Stimulated activated CD8-positive, alpha-beta memory T cell treated with anti-CD3 and anti-CD28 coated beads, Interleukin-12 subunit alpha, Interleukin-12 subunit beta, amount 100 ng/mL, for 4 hours (primary cell): ENCODE measurements at places on chromosomes 1 and 21.

DNA sequence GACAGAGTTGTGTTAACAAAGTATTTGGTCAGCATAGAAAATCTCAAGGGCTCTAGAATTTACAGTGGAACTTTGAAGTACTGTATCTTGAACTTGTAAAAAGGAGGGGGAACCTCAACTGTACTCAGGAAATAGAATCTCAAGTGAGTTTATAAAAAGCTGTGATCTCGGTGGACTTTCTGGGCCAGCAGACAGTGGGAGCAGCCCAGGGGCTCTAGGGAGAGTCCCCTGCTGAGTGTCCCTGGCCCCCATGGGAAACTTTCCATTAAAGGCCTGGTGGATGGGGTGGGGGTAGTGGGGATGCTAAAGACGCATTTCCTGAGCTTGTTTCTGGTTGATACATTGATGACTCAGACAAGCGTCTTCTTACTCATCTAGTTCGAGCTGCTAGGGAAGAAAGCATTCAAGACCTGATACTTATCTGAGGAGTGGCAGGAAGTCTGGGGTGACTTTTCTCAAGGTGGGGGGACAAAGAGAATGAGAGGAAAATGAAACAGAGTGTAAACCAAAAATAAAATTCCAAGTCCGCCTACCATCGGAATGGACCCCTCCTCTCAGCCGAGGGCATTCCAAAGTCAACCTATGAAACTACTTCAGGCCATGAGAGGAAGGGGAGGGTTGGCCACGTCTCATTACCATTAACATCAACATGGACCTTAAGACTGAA lies 65.5 kb downstream of the NID1 start:
- DNase-seq = peak; percentile 42

GRCh38 chr1:183993132-183993531 lies 44.4 kb downstream of the COLGALT2 start:
- no peak for DNase-seq

- DNase-seq = no peak
Measured at GRCh38 chr1:116346943-116347673, 25.9 kb upstream of the ATP1A1 start.

- DNase-seq = no peak
Measured at GRCh38 chr1:245649666-245650065, 494.9 kb downstream of the KIF26B start.

GRCh38 chr1:40706626-40707025 lies 15.1 kb downstream of the NFYC start:
- no peak for DNase-seq

GRCh38 chr1:43147625-43148327 lies 24.3 kb downstream of the EBNA1BP2 start:
- DNase-seq = no peak

- no peak for DNase-seq
Measured at GRCh38 chr1:172345077-172345476, 75.4 kb upstream of the C1orf105 start.

DNA sequence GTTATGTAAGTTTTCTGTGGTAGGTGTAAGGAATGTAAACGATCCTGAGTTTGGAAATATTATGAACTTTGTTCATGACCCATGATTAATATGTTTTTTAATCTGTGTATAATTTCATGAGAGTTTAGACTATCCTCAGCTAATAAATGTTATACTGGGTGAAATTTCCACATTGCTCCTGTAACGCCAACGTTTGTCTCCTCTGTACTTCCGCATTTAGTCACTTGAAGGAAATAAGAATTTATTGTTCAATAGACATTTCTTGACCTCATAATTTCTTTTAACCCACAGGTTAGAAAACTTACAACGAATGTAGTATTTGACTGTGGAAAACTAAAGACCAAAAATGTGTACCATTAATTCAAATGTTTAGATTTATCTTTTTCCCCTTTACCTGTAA lies 876 bp downstream of the KCNJ15 start:
- no peak for DNase-seq

GRCh38 chr1:245683676-245684075 lies 528.9 kb downstream of the KIF26B start:
- no peak for DNase-seq

GRCh38 chr1:46689897-46690296 lies 18.2 kb downstream of the TEX38 start:
- no peak for DNase-seq

- no peak for DNase-seq
Measured at GRCh38 chr1:29238620-29239002, 2.3 kb downstream of the PTPRU start.

DNA sequence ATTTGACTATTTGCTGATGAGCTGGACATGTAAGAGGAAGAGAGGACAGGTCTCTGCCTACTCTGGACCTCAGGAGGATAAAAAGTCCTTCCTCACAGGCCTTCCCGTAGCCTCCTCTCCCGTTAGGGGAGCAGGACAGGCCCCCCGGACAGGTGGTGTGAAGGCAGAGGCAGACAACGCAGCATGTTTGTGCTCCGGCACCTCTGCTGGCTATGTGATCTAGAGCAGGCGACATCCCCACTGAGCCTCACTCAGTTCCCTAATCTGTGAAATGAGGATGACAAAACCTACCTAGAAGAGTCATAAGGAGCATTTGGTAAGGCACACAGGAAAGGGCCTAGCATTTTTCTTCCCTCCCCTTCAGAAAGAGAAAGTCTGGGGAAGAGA lies 34.8 kb downstream of the KIAA1614 start:
- DNase-seq = no peak

DNA sequence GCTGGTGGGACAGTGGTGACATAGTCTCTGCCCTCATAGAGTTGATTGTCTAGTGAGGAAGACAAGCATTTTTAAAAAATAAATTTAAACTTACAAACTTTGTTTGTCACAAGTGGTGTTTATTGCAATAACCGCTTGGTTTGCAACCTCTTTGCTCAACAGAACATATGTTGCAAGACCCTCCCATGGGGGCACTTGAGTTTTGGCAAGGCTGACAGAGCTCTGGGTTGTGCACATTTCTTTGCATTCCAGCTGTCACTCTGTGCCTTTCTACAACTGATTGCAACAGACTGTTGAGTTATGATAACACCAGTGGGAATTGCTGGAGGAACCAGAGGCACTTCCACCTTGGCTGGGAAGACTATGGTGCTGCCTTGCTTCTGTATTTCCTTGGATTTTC lies 58.4 kb downstream of the LAMC2 start:
- DNase-seq = no peak

DNA sequence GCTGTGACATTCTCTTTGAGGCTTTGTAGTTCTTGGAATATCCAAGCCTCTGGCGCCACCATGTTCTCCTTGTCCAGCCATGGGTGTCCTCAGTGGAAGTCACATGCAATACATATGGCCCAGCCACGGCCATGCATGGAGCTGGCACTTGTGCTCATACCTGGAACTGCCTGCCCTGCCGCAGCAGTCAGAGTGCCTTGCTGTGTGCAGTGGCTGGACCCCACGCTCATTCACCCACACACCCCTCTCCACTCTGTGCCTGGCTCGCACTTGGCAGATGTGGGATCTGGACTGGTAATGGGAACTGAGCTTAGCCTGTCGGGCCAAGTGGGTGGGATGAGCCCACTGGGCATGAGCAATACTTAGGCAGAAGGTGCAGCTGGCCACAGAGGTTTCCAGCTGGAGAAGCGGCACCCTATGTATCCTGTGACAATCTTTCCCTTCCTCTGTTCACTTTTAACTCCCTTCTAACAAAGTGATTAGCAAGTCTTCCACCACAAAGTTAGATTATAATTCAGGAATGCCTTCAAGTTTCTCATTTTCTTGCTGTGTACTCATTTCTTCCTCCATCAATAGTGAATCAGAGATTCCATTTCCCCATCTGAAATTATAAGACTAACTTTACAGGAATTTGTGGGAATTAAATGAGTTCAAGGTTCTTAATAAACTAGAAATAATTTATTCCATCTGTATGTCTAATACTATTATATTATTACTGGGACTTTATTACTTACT lies 351.6 kb upstream of the NCAM2 start:
- DNase-seq = no peak

GRCh38 chr21:36852864-36853263 lies 113.6 kb downstream of the HLCS start:
- no peak for DNase-seq

DNA sequence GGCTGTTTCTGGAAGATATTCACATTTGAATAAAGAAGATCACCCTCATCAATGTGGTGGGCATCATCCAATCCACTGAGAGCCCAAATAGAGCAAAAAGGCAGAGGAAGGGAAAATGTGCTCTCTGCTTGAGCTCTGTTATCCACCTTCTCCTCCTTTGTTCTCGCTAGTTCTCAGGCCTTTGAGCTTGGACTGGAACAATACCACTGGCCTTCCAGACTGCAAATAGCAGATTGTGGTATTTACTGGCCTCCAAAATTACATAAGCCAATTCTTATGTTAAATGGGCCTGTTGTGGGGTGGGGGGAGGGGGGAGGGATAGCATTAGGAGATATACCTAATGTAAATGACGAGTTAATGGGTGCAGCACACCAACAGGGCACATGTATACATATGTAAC lies 219.3 kb downstream of the C1orf94 start:
- DNase-seq = no peak

DNA sequence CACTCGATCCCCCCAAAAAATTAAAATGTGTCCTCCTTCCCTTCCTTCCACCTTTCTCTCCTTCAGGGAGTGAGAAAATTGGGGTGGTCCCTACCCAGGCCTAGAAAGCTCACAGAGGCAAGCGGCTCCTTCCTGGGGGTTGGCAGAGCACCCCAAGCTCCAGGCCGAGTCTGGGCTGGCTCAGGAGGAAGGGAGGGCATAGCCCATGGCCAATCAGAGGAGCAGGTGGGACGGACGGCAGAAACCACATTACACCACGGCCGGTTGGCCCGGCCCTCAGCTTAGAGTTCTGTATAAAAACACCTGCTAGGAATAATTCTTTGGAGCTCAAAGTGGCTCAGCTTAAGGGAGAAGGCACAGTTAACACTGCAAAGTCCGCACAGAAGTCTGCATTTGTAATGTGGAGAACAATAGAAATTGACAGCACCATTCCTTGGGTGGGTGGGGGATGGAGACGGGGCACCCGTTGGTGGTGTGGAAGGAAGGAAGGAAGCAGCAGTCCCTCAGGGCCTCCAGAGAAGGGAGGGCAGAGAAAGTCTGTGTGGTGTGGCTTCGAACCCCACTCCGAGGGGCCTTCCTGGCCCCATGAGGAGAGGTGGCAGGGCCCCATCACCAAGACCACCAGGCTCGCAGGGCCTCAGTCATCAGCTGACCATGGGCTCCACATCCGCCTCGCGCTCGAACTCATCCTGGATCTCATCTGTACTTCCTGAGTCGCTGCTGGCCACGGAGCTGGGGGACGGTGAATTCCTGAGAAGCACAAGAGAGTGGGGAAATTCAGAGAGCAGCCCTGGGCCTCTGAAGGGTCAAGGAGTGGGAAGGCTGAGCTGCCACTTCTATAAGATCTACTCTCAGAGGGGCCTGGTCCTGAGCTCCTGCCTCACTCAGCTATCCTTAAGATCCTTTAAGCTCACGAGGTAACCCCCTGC lies 5.8 kb upstream of the ALDH4A1 start:
- DNase-seq = no peak

- no peak for DNase-seq
Measured at GRCh38 chr1:19529664-19530063, 44.3 kb upstream of the CAPZB start.

DNA sequence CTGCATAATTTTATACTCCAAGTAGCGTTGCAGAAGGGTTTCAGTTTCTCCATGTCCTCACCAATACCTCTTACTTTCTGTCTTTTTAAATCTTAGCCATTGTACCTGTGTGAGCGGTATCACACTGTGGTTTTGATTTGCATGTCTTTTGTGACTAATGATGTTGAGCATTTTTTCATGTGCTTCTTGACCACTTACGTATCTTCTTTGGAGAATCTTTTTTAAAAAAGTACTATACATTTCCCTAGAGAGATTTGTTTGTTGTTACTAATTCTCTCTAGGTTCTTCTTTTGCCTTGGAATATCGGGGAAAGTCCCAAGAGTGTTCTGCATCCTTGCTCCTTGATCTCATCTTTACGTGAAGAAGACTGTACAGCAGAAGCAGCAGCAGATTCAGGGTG lies 81.8 kb upstream of the WARS2 start:
- DNase-seq = no peak

GRCh38 chr1:22287946-22288520 lies 145.1 kb upstream of the WNT4 start:
- no peak for DNase-seq

- DNase-seq = no peak
Measured at GRCh38 chr1:25550683-25551310, 7.4 kb downstream of the LDLRAP1 start.

DNA sequence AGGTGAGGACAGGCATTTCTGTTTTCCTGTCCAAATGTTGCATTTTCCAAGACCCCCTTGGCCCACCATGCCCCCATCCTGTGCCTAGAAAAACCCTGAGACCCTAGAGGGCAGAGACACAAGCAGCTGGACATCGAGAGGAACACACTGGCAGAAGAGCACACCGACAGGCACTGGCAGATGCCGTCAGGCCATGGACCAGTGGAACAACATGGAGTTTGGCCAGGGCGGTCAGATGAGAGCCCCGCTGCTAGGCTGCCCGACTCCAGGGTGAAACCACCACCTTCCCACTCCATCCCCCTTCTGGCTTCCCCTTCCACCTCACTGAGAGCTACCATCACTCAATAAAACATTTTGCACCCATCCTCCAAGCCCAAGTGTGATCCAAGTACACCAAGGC lies 438.4 kb downstream of the SIPA1L2 start:
- DNase-seq = no peak

GRCh38 chr1:103514920-103515503 lies 10.5 kb upstream of the RNPC3 start:
- DNase-seq = no peak

- DNase-seq = no peak
Measured at GRCh38 chr1:205706601-205707502, 26.5 kb upstream of the SLC45A3 start.

DNA sequence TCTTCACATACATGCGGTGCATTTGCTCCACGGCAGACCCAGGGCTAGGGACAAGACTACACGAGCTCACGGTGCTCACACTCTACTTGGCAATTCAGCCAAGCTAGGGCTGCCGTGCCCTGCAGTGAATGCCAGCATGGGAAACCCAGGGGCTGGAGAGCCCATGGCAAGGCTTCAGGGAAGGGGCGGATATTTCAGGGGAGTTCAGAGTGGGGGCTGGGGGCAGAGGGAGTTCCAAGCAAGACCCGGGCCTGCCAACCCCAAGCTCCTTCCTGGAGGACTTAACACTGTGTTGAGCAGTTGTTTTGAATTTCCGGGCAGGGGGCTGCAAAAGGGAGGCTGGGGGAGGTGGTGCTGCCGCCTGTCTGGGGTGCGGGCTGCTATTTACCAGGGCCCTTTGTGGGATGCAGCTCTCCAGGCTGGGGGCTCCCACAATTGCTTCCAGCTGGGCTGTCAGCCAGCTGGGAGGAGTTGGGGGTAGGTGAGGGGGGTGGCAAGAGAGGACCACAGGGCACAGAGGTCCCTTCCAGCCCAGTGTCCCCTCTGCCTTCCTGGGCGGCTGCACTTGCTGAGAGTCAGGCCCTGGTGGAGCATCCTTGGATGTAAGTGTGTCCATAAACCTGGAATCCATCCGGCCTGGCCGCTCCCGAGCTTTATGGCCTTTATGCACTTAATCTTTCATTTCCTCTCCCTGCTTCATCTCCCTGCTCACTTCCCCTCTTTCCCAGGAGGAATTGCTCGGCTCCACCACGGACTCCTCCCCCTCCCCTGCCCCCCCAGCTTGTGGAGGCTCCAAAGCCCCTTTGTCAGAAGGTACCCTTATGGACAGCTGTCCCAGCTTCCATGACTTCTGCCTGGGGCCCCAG lies 55.8 kb upstream of the SSBP3 start:
- DNase-seq = no peak

- DNase-seq = no peak
Measured at GRCh38 chr1:151512801-151513625, 1.8 kb downstream of the CGN start.
